ENCODE measurements at places on chromosomes 3 and 15. TPM values are rescaled to one million over a fixed set of nuclear protein-coding genes. Genes with fewer than 3 reads are reported as not detected.

- no peak for DNase-seq
These were observed 83.1 kb downstream of the CPN2 start for GRCh38 chr3:194267744-194268653.

- DNase-seq: no peak
These were observed 59.6 kb upstream of the P3H2 start for GRCh38 chr3:190180268-190180667.

GRCh38 chr3:8981700-8982099 lies 18.4 kb upstream of the RAD18 start:
- no peak for DNase-seq

DNA sequence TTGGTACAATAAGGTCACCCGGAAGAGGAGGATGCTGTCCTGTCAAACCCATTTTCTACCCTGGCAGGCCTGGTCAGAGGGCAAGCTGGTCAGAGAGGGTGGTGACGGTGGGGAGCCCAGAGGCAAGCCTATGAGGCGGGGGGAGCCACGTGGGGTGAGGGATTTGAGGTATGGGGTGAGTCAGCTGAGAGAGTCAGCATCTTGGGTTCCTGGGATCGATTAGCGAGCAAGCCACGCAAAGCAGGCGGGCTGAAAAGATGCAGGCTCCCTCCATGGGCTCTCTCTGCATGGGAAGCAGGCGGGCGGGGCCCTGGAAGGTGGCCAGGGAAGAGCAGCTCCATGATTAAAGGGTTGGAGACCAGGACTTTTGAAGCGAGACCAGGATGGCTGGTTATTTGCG lies 48.1 kb downstream of the MAGEF1 start:
- peak; percentile 48 for DNase-seq

DNA sequence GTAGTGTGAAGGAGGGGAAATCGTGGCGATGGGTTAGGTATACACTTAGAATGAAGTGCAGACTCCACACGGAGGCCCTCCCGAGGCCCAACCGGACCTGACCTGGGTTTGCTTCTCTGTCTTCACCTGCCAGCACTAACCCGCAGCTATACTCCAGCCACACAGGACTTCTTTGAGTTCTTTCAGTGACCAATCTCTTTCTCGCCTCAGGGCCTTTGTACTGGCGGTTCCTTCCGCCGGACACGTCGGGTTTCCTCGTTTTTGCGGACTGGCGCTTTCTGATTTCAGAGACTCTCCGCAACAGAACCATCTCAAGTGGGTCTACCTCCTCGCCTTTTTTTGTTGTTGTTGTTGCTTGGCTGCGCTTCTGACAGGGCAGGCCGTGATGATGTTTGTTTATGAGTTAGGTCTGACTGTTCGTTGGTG lies at the start of gene NEIL1:
NEIL1 (plus strand) TSS at position 244 of the 426 bp plus-strand sequence. CDS start 1,867 bp downstream, outside the sequence.
- peak; percentile 37 for DNase-seq

DNA sequence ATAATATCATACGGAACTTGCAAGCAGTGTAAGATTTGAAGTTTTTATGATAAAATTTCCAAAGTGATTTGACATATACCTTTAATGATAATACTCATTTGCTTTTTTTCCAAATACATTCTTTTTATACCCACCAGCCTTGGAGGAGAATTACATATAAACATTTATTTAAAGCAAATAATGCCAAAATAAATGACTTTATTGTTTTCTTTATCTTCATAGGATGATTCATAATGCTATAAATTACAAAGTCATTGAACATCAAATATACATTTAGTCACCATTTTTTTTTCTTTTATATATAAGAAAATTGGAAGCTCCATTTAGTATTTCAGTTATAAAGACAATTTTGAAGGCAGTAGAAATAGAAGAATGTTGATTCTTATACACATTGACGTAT lies 450.9 kb downstream of the NAALADL2 start:
- no peak for DNase-seq

- peak; percentile 93 for DNase-seq
These were observed 116.5 kb downstream of the LPP start for GRCh38 chr3:188270423-188270972.

GRCh38 chr3:5165698-5166097 lies 21.8 kb upstream of the EDEM1 start:
- no peak for DNase-seq

GRCh38 chr3:13407926-13408325 lies 12.2 kb downstream of the NUP210 start:
- DNase-seq: no peak

GRCh38 chr3:166209701-166210100 lies 372.5 kb upstream of the BCHE start:
- no peak for DNase-seq

DNA sequence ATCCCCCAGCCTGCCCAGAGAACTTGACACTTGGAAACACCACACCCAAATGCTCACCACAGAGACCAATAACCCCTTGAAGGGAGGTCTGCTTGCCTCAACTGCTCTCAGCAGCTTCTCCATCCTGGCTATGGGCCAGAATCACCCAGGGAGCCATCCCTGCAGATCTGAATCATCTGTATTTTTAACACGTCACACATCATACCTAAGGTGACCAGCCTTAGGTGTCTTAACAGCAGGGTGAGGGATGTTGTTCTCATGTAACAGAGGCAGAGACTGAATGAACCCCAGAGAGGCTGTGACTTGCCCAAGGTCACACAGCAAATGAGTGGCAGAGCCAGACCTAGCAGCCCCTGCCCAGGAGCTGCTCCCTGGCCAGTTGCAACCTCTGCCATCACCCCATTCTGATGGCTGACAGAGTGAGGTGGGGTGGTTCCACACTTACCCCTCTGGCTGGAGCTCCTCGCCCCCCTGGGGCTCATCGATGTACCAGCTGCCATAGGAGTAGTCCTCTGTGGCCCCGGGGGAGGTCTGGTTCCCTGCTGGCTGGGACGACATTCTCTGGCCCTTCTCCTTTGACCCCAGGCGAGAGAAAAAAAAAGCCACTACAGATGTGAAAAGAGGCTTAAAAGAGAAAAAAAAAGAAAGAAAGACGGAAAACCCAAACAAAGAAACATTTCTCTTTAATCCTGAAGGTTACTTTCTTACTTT lies 722 bp downstream of the STRA6 start:
- peak; percentile 78 for DNase-seq

The CD86 gene
- not detected for total RNA-seq

The GOLGA8Q gene
- not detected for total RNA-seq

The ZNF660 gene
- 1.2 TPM for total RNA-seq

The SAMMSON gene
- 0.48 TPM for total RNA-seq

The BRK1 gene
- 331 TPM for total RNA-seq

The RETNLB gene
- not detected for total RNA-seq

The CCR3 gene
- total RNA-seq: 0.10 TPM
